ENCODE measurements at places on chromosomes 2 and 18.

- DNase-seq: no peak
These were observed 83.7 kb upstream of the B3GNT2 start for GRCh38 chr2:62112179-62112578.

DNA sequence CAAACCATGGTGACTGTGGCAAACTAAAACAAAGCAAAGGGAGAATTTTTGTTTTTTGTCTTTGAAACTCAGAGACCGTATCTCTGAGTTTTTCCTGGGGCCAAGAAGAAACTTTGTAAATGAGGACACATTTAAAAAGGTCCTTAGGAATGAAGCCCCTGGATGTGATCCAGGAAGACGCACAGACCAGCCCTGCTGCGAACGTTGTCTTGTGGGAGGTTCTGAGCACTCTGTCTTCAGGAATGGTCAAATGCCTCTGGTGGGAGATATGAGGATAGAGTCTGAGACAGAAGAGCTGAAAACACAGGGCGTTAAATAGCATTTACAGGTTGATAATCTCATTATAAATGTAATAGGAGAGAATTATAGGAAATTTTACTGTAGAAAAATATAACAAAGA, 893.5 kb upstream of the KLHL29 start:
- DNase-seq: no peak

GRCh38 chr2:170481201-170481600, 233.9 kb upstream of the SP5 start:
- no peak for DNase-seq

DNA sequence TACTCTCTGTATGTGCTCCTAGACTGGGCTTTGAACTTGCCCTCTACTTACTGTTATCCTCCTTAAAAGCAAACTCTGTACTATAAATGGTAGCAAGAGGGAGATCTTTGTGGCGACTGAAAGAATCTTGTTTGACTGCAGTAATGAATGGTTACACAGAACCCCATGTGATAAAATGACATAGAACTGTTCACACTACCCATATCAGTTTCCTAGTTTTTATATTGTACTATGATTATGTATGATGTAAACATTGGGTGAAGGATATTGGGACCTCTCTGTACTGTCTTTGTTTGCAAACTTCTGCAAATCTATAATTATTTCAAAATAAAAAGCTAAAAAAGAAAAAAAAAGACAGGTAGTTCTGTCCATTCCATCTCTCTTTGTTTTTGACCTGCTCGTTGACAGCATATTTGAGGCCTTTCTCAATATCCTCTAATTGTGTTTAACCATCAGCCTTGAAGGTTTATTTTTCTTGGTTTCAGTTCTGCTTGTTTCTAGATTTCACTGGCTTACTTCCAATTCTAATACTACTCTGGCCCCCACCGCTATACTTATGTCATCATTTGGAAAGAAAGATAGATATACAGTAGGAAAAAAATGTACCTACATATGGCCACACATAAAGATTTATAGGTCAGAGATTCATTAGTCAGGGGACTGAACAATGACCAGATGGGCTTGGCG, 79.2 kb upstream of the MYO3B start:
- no peak for DNase-seq

- DNase-seq: no peak
These were observed 183.1 kb upstream of the HNRNPA3 start for GRCh38 chr2:177029501-177029900.

- no peak for DNase-seq
These were observed 256.6 kb upstream of the CTAGE1 start for GRCh38 chr18:22674272-22674671.
